ENCODE measurements at places on chromosomes 16 and 17.

- no peak for DNase-seq
Measured at GRCh38 chr16:51009813-51010212, 141.3 kb downstream of the SALL1 start.

GRCh38 chr17:57293077-57293476, 36.8 kb downstream of the MSI2 start:
- no peak for DNase-seq

DNA sequence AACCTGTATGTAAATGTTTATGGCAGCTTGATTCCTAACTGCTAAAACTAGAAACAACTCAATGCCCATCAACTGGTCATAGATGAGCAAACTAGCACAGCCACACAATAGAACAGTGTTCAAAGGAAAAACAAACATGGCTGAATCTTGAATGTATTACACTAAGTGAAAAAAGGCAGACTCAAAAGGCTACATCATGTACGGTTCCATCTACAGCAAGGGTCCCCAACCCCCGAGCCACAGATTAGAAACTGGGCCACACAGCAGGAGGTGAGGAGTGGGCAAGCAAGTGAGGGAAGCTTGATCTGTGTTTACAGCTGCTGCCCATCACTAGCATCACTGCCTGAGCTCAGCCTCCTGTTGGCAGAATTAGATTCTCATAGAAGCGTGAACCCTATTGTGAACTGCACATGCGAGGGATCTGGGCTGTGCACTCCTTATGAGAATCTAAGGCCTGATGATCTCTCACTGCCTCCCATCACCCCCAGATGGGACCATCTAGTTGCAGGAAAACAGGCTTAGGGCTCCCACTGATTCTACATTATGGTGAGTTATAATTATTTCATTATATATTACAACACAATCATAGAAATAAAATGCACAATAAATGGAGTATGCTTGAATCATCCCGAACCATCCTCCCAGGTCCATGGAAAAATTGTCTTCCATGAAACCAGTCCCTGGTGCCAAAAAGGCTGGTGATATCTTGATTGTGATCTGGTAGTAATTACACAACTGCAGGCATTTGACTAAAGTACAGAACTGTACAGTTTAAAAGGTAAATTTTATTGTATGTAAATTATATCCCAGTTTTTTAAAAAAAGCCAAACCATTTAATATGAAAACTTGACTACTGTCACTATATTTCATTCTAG, 7.7 kb downstream of the CEP20 start:
- DNase-seq: no peak

DNA sequence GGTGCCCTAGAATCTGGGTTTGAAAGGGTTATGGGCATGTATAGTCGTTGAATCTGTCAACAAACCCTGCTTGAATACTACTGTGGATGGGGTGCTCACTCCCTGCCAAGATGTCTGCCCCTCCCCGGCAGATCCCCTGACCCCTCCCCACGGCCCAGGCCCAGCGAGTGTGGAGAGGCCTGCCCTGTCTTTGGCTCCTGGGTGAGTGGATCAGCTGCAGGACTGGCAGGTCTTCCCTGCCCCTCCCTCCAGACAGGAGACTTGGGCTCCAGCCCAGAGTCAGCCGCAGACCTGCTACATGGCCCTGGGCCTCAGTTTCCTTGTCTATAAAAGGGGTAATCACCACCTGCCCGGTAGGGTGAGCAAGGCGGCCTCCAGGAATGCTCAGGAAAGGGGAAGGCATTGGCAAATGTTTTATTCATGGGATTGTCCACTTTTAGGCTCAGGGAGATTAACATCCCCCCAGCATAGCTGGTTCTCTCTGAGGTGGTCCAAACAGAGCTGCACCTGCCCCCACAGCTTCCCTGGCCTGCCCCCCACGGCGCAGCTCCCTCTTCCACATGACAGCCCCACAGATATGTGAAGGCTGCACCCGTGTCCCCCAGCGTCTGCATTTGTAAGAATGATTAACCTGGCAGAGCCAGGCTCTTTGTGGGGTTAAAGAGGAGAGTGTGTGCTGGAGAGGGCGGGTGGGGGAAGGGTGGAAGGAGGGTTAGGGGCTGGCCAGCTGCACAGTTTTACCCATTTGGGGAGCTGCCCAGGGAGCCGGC, 18.5 kb upstream of the SPNS2 start:
- DNase-seq: no peak

DNA sequence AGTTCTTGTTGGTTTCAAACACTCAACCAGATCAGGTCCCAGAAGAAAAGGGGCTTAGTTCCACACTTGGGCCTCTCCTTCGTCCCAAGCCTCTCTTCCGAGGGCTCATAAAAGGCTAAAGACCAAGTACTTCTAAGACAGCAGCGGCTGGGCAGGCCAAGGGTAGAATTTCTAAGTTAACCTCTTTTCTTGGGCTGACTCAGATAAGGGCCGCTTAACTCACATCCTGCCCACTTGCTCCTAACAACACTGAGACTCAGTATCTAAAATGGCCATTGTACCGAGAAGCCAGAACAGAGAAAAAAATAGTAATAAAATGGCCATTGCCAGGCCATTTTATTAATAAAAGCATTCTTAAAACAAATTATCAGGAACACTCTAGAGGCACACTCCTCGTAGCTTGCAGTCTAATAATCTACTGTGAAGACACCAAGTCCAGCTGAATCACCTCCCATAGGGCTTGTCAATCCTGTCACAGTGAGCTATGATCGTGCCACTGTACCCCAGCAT, 42.1 kb downstream of the RANBP10 start:
- DNase-seq: no peak

- DNase-seq: no peak
Measured at GRCh38 chr16:68740628-68741346, 3.7 kb downstream of the CDH1 start.

DNA sequence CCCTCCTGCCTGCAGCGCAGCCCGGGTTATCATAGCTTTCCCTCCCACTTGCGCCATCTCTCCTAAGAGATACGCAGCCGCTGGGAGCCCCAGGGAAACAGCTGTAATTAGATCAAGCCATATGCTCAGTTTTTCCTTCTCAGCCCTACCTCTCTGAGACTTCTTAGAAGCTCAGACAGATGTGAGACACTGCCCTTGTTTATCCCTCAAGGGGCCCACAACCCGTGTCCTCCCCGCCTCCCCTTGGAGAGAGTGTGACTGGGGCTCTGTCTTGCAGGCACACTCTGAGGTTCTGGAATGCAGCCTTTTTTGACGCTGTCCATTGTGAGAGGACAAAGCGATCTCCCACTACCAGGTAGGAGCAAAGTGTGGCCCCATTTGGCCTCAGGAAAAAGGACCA, 31.2 kb downstream of the CIBAR2 start:
- DNase-seq: no peak

GRCh38 chr17:68247445-68248198, at the start of gene AMZ2:
Gene AMZ2, plus strand, starts transcription at chr17:68248043. Its CDS starts 2,145 bp downstream, at chr17:68250188.
- DNase-seq: peak; percentile 94

DNA sequence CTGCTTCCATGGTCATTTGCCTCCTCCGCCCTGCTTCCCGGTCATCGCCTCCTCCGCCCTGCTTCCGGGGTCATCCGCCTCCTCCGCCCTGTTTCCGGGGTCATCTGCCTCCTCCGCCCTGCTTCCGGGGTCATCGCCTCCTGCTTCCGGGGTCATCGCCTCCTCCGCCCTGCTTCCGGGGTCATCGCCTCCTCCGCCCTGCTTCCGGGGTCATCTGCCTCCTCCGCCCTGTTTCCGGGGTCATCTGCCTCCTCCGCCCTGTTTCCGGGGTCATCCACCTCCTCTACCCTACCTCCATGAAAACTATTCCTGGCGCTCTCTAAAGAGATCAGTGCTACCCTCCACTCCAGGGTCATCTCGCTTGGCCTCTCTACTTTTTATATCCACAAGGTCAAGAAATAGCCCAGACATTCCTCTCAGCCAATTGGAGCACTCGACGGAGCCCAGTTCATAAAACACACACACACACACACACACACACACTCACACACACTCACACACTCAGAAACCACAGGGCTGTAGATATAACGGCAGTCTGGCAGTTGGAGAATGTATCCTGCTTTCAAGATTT, 44.8 kb downstream of the TRARG1 start:
- no peak for DNase-seq

- DNase-seq: no peak
Measured at GRCh38 chr17:82378741-82379021, 7.1 kb downstream of the UTS2R start.

DNA sequence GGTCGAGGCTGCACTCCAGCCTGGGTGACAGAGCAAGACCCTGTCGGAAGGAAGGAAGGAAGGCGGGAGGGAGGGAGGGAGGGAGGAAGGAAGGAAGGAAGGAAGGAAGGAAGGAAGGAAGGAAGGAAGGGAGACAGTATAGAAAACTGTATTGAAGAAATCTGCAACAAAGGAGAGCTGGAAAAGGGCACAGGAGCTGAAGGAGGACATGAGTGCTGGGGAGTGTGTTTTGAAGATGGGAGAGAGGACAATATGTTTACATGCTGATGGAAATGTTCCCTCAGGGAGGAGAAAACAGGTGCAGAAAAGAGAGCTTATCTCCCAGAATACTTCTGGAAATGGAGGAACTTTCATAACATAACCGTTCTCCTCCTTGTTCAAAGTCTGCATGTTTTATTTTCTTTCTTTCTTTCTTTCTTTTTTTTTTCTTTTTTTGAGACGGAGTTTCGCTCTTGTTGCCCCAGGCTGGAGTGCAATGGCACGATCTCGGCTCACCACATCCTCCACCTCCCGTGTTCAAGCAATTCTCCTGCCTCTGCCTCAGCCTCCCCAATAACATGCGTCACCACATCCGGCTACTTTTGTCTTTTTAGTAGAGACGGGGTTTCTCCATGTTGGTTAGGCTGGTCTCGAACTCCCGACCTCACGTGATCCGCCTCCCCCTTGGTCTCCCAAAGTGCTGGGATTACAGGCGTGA, 2.7 kb upstream of the HAP1 start:
- no peak for DNase-seq

GRCh38 chr17:35788477-35789368, 6.7 kb downstream of the MMP28 start:
- no peak for DNase-seq

GRCh38 chr17:53765609-53766008, 57.1 kb upstream of the KIF2B start:
- no peak for DNase-seq

- DNase-seq: peak; percentile 53
Measured at GRCh38 chr17:35372846-35373533, 431 bp downstream of the SLFN11 start.

DNA sequence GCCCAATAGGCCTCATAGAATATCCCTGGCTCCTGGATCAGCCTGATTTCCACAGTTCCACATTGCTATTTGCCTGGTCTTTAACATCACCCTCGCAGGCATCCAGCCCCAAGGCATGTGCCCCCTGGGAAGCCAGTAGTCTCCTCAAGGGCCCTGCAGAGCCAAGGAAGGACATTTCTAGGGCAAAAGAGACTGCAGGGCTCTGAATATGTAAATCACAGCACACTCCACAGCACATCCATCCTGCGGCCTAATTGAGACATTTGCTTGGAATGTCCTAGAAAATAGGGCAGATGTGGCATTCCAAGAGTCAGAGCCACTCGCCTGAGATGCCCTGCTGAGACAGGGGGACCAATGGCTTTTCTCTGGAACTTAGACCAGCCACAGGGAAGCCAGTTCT, 11.4 kb upstream of the C16orf78 start:
- no peak for DNase-seq

DNA sequence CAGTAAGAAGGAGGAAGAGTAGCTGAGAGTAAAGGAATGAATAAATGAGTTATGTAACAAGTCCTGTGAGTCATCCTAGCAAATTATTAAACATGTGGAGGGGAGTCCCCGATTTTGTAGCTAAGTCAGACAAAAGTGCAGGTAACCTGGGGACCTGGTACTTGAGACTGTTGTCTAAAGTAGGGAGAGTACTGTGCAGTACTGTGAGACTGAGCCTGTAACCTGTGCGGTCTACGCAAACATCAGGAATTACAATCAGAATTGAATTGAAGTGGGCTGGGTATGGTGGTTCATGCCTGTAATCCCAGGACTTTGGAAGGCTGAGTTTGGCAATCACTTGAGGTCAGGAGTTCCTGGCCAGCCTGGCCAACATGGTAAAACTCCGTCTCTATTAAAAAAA, 35.7 kb downstream of the IKZF3 start:
- no peak for DNase-seq

- DNase-seq: no peak
Measured at GRCh38 chr16:19991614-19992013, 82.1 kb downstream of the GPR139 start.

DNA sequence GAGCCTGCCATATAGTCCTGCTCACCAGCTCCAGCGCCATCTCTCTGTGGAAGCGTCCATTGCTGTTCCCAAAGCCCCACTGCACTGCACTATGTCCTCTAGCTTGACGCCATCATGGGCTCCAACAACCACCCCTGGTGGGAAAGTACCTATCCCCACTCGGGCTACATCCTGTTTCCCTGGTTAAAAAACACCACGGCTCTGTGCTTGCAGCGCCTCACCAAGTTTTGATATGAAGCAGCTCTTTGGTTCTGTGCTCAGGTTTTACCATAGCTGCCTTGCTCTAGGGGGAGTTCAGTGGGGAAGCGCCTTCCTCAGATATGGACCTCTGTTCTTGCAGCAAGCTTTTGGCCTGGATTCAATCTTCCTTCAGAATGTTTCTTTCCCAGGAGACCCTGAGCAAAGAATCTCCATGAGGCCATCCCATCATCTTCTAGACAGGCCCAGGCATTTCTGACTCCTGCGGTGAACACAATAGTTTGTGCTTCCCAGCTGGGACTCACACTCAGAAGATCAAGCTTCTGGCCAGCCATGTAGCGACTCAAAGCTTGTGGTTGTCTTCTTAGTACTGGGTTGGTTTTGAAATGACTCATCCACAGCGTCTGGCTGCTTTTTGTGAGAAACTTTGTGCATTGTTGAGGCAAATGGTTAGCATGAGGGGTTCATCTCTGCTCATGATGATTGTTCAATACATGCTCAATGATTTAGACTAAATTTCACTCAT, 39.5 kb downstream of the DYNLRB2 start:
- DNase-seq: peak; percentile 45

GRCh38 chr16:14366974-14367707, 262.9 kb downstream of the PARN start:
- no peak for DNase-seq

- no peak for DNase-seq
Measured at GRCh38 chr17:82880620-82881323, 41.0 kb upstream of the ZNF750 start.

GRCh38 chr16:80974649-80975376, 31.9 kb downstream of the CMC2 start:
- DNase-seq: no peak

Measured in CD8-positive, alpha-beta T cell (primary cell).